ENCODE measurements at places on chromosomes 7 and 10.

DNA sequence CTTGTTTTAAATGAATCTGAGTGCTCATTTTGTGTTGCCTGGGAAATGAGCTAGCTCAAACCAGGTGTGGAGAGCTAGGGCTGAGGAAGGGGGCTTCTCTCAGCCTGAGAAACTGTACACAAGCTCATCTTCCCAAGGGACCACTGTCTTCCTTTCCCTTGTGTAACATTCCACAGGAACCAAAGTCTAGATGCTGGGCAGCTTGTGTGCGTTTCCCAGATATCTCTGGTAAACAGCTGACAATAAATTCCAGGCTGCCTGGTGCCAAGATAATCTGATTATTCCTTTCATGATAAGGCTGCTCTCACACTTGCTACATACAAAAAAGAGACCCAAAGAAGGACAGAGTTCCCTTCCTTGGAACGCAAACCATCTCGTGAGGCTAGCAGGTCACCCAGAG lies 33.1 kb upstream of the MKLN1 start:
- DNase-seq = no peak

- DNase-seq = no peak
Measured at GRCh38 chr7:12939694-12940093, 252.3 kb downstream of the ARL4A start.

GRCh38 chr7:28472332-28472731 lies 60.0 kb downstream of the CREB5 start:
- DNase-seq = no peak

- no peak for DNase-seq
Measured at GRCh38 chr7:78355834-78356233, 557.3 kb downstream of the PHTF2 start.

DNA sequence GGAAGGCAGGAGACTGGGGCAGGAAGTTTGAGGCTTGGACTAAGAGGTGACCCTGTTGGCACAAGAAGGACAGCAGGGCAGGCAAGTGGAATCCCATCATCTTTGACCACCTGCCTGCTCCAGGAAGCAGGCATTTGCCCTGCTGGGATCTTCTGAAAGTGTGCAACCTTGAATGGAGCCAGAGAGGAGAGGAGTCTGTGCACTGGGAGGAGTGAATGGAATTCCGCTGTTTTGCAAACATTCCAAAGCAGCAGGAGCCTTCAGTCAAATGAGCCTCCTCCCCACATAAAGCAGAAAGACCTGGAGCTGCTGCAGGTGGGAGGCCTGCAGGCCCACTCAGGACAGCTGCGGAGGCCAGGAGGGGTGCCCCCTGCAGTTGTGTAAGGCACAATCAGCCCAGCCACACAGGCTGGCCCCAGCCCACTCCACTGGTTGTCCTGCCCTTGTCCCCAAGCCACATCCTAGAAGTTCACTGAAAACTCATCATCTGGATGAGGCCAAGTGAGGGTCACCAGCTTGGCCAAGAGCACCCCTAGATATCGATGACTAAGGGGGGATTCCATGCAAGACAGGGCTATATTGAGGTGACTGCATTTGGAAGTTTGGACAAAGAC lies 249.5 kb downstream of the RPS24 start:
- no peak for DNase-seq

- no peak for DNase-seq
Measured at GRCh38 chr7:107045195-107045960, 873 bp downstream of the PRKAR2B start.

DNA sequence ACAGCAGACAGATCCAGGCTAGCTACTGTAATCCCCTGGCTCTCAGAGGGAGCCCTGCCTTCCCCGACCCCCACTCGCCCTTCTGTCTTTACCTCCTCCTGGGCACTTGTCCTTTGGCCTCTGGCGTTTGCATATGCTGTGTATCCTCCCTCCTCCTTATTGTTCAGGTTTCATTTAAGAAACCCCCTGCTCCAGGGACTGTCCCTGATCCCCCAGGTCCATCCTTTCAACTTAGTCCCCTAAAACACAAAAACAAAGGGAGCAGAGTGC lies 25.7 kb downstream of the GRID1 start:
- DNase-seq = no peak

- DNase-seq = no peak
Measured at GRCh38 chr7:69367780-69368179, 230.5 kb upstream of the AUTS2 start.

- DNase-seq = no peak
Measured at GRCh38 chr10:24622781-24623301, 100.8 kb downstream of the ARHGAP21 start.

DNA sequence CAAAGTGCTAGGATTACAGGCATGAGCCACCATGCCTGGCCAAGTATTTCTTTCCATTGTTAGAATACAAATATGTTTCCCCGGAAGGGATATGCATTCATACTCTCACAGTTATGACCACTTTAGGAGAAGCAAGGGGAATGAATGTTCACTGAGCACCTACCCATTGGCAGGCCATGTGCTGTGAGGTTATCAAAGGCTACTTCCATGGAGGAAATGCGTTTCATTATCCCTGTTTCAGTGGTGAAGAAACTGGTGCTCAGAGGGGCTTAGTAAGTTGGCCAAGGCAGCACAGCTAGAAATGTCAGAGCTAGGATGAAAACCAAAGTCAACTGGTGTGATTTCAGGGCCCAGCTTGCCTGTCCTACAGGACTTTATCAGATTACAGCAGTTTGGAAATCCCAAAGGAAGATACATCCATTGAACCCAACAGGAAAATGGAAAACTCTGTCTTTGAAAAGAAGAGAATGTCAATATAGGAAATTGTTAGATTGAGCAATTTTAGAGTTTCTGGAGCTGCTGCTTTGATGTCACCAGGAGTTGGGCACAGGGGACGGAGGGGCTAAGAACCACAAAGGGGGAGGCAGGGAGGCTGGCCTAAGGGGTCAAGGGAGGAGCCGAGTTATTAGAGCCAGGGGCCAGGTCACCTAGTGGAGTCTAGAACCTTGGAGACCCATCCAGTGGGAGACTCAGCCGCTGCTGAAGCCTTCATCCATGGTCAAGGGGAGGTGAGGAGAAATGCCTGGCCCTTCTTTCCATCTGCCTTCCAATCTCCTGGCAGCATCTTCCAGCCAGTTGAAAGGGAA lies 319.8 kb downstream of the FRMD4A start:
- no peak for DNase-seq

Data from stimulated activated CD4-positive, alpha-beta T cell treated with anti-CD3 and anti-CD28 coated beads, Interleukin-1b, Interleukin-23, amount 100 ng/mL, for 1 hour (primary cell).